ENCODE measurements at places on chromosomes 13 and 19.

GRCh38 chr13:80873589-80873988, 532.7 kb upstream of the SPRY2 start:
- no peak for DNase-seq

- DNase-seq, result no peak
Measured at GRCh38 chr19:56778351-56778750, 62.2 kb downstream of the PEG3 start.

DNA sequence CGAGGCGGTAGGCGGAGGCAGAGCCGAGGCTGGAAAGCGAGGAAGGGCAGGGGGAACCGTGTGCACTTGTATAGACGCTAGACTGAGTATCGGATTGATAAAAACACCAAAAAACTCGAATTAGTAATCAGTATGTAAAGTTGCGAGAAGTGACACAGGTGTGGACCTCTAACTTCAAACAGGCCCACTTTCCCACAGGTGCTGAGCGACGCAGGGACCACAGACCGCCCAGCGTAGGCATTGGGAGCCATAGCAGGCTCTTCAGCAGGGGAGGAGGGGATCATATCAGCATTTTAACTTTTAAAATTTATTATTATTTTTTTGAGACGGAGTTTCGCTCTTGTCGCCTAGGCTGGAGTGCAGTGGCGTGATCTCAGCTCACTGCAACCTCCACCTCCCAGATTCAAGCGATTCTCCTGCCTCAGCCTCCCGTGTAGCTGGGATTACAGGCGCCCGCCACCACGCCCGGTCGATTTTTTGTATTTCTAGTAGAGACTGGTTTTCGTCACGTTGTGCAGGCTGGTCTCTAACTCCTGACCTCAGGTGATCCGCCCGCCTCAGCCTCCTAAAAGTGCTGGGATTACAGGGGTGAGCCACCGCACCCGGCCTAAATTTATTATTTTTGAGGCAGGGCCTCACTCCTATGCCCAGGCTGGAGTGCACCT, 574 bp downstream of the VMAC start:
- no peak for DNase-seq

- no peak for DNase-seq
Measured at GRCh38 chr13:78913656-78914055, 254.7 kb upstream of the OBI1 start.

DNA sequence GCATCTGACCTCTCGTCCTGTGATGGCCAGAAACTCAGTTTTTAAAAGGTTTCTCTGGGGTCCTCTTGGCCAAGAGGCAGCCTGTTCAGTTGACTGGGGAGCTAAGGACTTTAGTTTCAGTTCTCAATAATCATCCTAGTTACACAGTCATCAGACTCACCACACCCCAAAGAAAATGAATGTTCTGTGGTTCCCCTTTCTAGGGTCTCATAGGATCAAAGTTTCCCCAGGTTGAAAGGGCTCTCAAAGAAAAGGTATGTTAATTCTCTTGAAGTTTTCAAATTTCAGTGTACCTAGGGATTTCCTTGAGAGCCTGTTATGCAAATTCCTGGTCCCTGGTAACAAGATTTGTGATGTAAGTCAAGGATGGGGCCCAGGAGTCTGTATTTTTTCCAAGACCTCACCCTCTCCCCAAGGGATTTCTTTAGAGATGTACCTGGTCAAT, 94.9 kb downstream of the FAM216B start:
- DNase-seq, result no peak

DNA sequence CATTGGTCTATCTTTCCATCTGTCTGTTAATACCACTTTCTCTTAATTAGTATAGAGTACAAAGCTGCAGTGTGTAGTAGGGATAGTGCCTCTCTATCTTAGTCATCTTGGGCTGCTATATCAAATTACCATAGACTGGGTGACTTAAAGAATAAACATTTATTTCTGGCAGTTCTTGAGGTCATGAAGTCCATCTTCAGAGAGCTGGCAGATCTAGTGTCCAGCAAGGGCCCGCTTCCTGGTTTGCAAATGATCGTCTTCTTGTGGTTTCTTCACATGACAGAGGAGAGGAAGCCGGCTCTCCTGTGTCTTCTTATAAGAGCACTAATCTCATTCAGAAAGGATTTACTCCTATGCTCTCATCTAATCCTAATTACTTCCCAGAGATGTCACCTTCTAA, 6.1 kb downstream of the ZNF700 start:
- DNase-seq, result no peak

DNA sequence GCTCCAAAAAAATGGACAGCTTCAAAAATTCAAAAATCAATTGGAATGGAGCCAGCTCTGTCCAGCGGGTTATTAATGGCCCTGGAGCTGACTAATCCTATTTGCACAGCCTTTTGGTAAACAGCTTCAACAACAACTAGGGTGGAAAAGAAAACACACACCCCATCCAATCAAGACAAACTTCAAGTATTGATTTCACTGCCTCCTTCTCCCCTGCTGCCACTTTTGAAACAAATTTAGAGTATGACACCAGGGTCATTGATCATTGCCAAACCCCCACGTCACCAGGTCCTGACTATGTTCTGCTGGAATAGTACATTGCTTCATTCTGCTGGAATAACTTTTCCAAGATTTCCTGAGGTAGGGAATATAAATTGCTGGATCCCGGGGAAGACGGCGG, 56.8 kb upstream of the GTF3A start:
- no peak for DNase-seq

DNA sequence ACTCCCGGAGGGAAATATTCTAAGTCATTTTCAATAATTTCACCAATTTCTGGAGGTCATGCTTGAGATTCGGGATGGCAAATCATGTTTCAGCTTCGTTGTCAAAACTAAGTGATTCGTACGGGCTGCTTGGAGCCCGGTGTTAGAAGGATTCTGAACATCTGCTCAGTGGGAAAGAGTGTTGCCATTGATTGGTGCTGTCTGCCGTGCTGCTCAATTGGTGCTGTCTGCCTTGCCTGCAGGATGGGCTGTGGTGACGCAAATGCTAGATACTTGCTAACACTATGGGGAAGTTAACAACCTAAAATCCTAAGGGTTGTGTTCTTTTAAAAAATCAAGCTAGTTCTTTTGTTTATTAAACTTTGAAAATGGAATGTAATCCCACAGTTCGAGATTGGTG, 17.3 kb upstream of the CACNG8 start:
- DNase-seq, result no peak

DNA sequence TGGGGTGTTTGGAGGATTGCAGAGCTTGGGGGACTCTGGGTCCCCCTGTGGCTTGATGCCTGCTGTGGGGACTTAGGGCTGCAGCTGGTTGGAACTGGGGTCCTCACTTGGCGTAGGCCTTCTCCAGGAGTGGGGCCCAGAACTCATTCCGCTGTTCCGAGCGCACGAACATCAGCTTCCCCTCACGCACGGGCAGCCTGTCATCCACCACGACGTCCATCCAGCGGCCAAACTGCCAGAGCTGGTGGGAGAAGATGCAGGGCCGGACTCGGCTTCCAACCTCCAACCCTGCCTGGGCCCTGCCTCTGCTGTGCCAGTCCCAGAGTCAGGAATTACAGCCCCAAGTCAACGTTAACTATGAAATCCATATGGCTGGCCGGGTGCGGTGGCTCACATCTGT, 2.6 kb downstream of the CAPN12 start:
- DNase-seq, result no peak

DNA sequence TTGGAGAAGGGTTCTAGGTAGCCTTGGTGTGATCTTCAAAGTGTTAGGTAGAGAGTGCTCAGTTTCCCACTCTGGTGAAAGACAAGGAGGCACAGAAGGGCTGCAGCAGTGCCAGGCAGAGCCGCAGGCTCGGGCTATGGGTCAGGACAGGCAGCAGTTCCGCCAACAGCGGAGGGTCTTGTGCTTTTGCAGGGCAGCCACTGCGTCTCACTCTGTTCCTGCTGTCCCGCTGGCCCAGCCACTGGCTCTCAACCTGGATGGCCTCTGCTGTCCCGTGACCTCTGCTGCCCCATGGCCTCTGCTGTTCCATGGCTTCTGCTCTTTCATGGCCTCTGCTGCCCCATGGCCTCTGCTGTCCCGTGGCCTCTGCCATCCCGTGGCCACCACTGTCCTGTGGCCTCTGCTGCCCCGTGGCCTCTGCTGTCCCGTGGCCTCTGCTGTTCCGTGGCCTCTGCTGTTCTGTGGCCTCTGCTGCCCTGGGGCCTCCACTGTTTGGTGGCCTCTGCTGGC, 175.7 kb downstream of the URI1 start:
- no peak for DNase-seq

GRCh38 chr13:38283346-38283745, 66.3 kb upstream of the UFM1 start:
- no peak for DNase-seq

GRCh38 chr13:53445686-53446085, 417.1 kb downstream of the OLFM4 start:
- no peak for DNase-seq

- DNase-seq, result no peak
Measured at GRCh38 chr13:60066226-60066625, 97.5 kb downstream of the DIAPH3 start.

GRCh38 chr13:36548129-36548528, 115.8 kb downstream of the CCNA1 start:
- DNase-seq, result no peak

All from vagina (tissue), 2 donors.